ENCODE measurements at places on chromosomes 2 and 18. TPM values are rescaled to one million over a fixed set of nuclear protein-coding genes. Genes with fewer than 3 reads are reported as not detected.

DNA sequence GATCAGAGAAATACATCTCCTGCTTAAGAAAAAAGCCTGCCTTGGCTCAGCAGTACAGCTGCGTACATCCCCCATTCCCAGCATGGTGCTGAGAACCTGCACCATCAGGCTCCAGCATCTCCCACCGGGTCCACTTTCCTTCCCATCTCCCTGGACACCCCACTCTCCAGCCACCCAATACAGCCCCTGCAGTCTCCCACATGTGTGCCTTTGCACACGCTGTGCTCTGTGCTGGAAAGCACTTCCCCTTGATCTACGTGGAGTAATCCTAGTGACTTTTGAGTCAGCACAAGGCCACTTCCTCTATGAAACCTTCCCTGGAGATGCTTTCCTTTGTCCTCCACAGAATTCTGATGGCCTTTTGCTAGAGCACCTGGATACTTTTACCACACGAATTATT lies 17.0 kb downstream of the STAT1 start:
- H3K4me1 ChIP-seq: no peaks in the 10 kb centered on the region
- H3K36me3 ChIP-seq: no peaks in the 10 kb centered on the region
- no peaks in the 10 kb centered on the region for H3K27me3 ChIP-seq
- DNase-seq: no peak

DNA sequence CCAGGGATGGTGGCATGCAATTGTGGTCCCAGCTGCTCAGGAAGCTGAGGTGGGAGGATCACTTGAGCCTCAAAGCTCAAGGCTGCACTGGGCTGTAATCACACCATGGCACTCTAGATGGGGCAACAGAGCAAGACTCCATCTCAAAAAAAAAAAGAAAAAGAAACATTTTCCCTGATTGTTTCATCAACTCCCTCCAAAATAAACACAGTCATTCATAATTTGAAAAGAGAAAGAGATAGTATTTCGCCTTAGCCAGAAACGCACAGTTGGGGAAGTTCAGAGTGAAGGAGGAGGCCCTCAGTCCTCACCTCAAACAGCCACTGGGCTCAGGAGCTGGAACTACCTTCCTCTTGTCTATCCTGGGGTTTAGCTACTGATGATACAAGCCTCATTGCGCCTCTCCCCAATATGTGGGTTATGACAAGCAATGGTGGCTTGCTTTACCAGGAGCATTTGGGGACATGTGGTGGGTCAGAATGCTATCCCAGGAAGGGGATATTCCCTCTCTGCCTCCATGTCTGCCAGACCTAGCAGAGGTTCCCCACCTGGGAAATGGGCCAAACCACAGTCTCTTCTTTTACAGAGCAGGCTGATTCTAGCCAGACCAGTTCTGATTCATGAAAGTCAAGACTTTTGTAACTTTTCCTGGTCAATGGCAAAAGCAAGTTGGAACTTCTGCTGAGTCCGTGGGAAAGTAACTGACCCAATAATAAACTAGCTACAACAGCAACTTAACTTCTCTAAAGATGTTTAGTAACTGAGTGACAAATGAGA lies 22.2 kb upstream of the TMEM87B start:
- DNase-seq: no peak
- no peaks in the 10 kb centered on the region for H3K27me3 ChIP-seq
- no peak overlapping the region for H3K4me3 ChIP-seq

DNA sequence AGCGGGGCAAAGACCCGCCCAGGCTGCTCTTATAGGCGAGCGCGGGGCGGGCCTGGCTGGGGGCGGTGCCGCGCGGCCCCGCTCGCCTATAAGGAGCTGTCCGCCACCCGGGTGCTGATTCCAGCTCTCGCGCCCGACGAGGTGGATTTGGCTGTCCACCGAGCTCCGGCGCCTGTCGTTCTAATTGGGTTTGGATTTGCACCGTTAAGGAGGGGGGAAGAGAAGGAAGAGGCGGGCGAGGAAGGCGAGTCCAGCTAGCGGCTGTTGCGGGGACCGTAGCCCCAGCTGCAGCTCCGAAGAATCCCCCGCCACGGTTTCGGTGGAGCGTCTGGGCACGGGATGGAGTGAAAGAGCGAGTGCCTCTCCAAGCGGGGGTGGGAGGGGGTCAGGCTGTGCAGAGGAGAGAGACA lies at the start of gene CNTNAP5:
Gene CNTNAP5 (plus strand): TSS at position 117 of the 410 bp plus-strand sequence. CDS start 364 bp downstream, outside the sequence.
- H3K4me3 ChIP-seq: no peak within 1 kb of the TSS
- no peaks in the 10 kb centered on the region for H3K4me1 ChIP-seq
- H3K27me3 ChIP-seq: no peaks in the 10 kb centered on the region
- DNase-seq: no peak
- no peaks in the 10 kb centered on the region for H3K36me3 ChIP-seq
- no peak within 1 kb of the TSS for H3K27ac ChIP-seq

DNA sequence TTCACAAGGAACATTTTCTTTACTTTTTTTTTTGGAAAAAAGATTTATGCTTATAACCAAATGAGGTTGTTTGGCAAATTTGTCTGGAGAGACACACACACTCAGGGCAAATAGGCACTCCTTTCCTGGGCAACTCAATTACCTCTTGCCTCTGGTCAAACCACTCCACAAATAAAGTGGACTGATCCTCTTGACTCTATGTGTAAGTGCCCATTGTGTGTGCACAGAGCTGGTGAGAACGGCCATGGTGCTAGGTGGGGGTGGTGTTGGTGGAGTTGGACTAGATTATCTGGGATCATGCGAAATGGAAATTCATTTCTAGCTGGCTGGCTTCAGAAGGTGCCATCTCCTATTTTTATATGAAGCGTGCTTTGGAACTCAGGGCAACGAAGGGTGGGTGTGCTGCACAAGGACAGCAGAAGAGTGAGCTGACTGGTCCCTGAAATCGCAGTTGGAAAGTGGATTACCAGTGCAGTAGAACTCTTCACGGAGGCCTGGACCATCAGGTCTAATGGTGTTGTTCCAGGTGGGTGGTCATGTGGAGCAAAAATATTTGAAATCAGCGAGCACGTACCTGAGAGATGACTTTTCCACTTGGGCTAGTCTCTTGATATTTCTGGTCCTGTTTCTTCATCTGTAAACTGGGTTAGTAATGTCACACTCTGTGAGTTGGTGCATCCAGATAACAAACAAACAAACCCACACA lies 149.9 kb downstream of the RPIA start:
- no peaks in the 10 kb centered on the region for H3K27me3 ChIP-seq
- no peak overlapping the region for H3K4me3 ChIP-seq
- DNase-seq: no peak
- H3K27ac ChIP-seq: no peak overlapping the region
- H3K4me1 ChIP-seq: no peaks in the 10 kb centered on the region

DNA sequence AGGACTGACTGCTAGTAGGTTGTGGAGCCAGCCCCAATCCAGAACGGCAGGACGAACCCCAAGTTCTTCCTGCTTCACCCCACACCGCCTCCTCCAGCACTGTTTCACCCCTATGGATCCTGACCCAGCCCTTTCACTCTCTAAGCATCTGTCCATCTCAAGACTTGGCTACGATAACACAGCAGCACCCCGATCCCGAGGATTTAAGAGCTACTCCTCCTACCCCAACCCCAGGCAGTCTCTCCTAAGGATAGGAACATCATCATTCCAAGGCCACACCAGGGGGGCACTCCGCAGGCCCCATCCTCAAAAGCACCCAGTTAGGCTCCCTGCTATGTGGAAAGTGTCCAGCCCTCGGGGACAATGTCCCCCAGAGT lies 645 bp downstream of the KCTD18 start:
- no peaks in the 10 kb centered on the region for H3K4me1 ChIP-seq
- no peaks in the 10 kb centered on the region for H3K27me3 ChIP-seq
- DNase-seq: no peak
- no peaks in the 10 kb centered on the region for H3K36me3 ChIP-seq
- peak overlapping the region; percentile 85 for H3K27ac ChIP-seq

- no peaks in the 10 kb centered on the region for H3K36me3 ChIP-seq
- H3K4me3 ChIP-seq: no peak overlapping the region
- peak; percentile 30 for DNase-seq
- no peaks in the 10 kb centered on the region for H3K27me3 ChIP-seq
Observed at GRCh38 chr18:475202-476031, 25.1 kb downstream of the COLEC12 start.

- no peak overlapping the region for H3K4me3 ChIP-seq
- no peaks in the 10 kb centered on the region for H3K36me3 ChIP-seq
- DNase-seq: no peak
- H3K4me1 ChIP-seq: no peaks in the 10 kb centered on the region
- H3K27me3 ChIP-seq: no peaks in the 10 kb centered on the region
- H3K27ac ChIP-seq: no peak overlapping the region
Observed at GRCh38 chr2:140975237-140975636, 1155.6 kb downstream of the LRP1B start.

DNA sequence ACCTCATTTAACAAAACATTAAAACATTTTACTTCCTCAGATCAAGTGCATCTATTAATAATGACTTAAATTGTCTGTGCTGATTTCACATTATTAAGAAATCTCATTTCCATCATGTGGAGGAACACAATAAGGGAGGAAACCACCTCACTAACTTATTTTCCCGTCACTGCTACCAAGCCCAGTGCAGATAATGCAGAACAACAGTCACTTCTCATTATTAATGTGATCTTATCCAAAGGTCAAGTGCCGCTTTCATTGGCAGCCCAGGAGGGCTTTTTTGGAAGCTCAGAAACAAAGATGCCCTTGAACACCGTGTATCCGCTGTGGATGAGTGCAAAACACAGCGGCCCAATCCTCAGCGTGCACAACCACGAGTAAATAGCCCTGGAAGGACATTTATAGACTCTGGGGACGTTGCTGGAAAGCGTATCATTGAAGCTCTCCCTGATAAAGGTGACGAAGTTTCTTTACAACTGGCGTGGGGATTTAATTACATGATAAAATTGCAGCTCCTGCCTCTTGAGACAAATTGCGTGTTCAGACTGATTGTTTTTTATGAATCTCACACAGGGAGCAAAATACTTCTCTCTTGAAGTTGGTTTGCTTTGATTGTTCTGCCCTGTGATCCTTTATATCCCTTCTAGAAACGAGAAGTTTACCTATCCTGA lies 13.2 kb downstream of the ASB18 start:
- no peaks in the 10 kb centered on the region for H3K36me3 ChIP-seq
- no peaks in the 10 kb centered on the region for H3K27me3 ChIP-seq
- H3K4me3 ChIP-seq: no peak overlapping the region
- no peaks in the 10 kb centered on the region for H3K4me1 ChIP-seq

DNA sequence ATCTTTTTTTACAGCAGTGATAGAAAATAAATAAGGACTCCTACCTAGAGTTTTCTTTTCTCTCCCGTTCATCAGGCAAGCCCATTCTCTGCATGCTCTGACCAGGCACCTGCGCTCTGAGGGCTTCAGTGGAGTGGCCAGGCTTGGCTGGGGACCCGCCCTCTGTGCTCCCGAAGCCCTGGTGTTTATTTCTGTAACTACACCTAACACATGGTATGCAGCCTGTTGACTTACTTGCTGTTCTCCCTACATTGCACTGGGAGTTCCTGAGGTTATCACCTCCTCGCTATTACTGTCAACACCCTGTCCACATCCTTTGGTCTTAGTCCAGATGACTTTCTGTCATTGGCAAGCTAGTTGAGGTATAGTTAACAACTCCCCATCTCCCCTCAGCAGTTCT lies 317.7 kb downstream of the LPIN1 start:
- no peaks in the 10 kb centered on the region for H3K27me3 ChIP-seq
- DNase-seq: no peak
- H3K36me3 ChIP-seq: no peaks in the 10 kb centered on the region
- no peaks in the 10 kb centered on the region for H3K4me1 ChIP-seq

DNA sequence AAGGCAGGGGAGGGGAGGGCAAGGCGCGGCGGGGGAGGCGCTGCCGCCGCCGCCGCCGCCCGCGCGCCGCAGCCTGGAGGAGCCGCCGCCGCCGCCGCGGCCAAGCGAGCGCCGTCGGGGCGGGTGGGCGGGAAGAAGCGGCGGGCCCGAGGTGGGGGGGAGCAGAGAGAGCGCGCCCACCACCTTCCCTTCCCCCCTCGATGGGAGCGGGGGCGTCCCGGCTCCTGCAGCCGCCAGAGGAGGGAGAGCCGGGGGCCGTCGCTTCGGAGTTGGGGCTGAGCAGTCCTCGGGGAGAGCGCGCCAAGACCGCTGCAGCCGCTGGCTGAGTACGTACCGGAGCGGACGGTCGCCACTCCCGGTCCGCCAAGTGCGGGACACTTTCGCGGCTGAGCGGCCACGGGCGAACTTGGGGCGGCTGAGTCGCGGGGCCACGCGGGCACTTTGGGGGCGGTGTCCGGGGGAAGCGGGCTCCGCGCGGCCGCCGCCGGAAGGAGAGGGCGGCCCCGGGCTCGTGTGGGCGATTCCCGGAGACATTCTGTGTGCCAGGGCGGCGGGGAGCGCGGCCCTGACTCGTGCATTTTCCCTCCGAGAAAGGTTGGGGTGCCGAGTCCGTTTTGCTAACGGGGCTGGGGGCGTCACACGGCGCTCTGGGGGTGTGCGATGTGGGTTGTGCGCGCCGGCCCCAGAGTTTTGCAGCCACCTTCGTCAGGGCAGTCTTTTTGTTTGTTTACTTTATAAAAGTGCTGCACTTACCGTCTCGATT lies at the start of gene NAB1:
Gene NAB1 (plus strand): TSS at position 49 of the 763 bp plus-strand sequence. CDS start 10,094 bp downstream, outside the sequence.
- no peaks in the 10 kb centered on the region for H3K27me3 ChIP-seq
- H3K4me3 ChIP-seq: peak within 1 kb of the TSS; percentile 72
- DNase-seq: peak; percentile 68
- peaks cover 6% of the 10 kb centered on the region for H3K4me1 ChIP-seq
- no peaks in the 10 kb centered on the region for H3K36me3 ChIP-seq
- peak within 1 kb of the TSS; percentile 93 for H3K27ac ChIP-seq

DNA sequence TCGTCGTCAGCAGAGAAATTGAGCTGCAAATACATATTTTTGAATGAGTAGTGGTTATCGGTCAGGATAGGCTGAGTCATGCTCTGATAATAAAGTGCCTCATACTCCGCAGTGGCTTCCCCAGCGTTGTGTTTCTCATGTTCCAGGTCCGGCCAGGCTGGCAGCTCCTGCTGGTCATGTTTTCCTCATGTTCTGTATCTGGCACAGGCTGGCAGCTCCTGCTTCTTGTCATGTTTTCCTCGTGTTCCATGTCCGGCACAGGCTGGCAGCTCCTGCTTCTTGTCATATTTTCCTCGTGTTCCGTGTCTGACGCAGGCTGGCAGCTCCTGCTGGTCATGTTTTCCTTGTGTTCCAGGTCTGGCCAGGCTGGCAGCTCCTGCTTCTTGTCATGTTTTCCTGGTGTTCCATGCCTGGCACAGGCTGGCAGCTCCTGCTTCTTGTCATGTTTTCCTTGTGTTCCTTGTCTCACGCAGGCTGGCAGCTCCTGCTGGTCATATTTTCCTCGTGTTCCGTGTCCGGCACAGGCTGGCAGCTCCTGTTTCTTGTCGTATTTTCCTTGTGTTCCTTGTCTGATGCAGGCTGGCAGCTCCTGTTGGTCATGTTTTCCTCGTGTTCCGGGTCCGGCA lies 148.9 kb downstream of the ATP9B start:
- no peak overlapping the region for H3K27ac ChIP-seq
- no peaks in the 10 kb centered on the region for H3K36me3 ChIP-seq
- H3K4me1 ChIP-seq: no peaks in the 10 kb centered on the region
- DNase-seq: no peak

DLGAP1 gene
- 5.0 TPM for total RNA-seq

PXDN gene
- total RNA-seq: 30.9 TPM

LOXL3 gene
- total RNA-seq: 21.0 TPM

FABP1 gene
- not detected for total RNA-seq

PAX8 gene
- total RNA-seq: 5.6 TPM

LYG1 gene
- total RNA-seq: 0.29 TPM

All from uterus (tissue), 4 donors.